ENCODE measurements at places on chromosomes 12 and 14.
A peak's percentile ranks its signal among the peaks of the same experiment; 100 is the strongest.

GRCh38 chr12:127327986-127328385, 939.0 kb upstream of the TMEM132C start:
- no peak for DNase-seq

DNA sequence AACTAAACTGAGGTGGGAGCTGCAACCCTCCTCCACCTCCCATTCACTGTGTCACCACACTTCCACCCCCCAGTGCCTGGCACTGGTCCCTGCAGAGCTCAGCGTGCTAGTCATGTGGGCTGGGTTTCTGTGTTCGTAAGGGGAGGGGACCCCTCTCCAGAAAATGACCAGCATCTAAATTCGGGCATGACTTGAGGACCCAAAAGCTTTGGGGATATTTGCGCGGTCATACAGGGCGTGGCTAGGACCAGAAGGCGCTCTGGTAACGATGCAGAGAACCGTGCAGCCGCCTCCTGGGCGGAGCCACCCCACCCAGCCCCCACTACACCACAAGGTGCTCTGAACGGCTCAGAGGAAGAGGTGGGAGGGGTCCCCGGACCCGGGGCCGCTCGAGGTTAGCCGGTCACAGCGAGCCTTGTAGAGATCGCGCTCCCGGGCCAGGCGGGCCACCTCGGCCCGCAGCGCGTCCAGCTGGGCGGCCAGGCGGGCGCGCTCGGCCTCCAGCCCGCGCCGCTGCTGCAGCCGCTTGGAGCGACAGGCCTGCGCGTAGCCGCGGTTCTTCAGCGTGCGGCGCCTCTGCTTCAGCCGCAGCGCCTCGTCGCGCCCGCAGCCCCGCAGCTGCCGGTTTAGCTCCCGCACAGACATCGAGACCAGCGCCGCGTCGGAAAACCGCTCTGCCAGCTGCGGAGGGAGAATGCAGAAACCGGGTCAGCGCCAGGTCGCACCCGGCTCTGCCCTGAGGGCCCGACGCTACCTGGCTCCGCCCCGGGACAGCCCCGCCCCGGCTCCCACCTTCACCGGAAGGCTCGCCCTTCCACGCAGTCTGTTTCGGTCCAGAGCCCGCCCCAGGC, 9.8 kb downstream of the CPNE6 start:
- DNase-seq, result peak; percentile 28

GRCh38 chr14:100542619-100543205, 44.5 kb downstream of the BEGAIN start:
- DNase-seq, result no peak

GRCh38 chr12:90449611-90450010, 505.4 kb downstream of the CCER1 start:
- DNase-seq, result no peak

DNA sequence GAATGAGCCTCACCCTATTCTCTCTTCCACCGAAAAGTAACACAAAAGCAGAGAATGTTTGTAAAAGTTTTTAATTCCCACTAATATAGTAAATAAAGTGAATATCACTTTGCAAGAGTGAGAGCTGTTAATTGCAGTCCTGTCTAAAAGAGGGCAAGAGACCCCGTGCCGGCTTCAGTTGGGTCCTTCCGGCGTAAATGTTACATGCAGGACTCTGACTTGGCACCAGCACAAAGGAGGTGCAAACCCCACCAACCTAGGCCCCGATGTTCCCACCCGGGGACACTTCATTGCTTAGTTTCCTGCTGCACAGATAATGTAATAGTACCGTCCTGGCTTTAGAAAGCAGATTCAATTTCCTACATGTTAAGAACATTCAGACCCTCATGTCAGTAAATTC, 66.0 kb upstream of the DYNC1H1 start:
- no peak for DNase-seq

DNA sequence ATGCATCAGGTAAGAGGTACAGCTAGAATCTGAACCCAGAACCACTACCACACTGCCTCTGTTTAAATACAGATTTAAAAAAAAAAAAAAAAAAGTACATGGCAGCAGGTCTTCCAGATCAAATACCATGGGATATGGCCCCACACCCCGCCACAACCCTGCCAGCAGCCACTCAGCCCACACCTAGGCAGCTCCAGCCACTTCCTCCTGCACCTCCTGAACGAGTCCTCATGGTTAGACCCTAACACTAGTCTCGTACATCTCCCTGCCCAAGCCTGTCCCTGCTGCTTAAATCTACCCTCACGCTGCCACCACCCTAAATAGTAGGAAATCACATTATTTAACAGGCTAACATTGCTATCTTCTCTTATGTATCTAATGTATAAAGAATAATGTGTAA, 12.6 kb downstream of the SETD3 start:
- DNase-seq, result no peak
